Stimulated activated CD4-positive, alpha-beta T cell treated with anti-CD3 and anti-CD28 coated beads, Interleukin-15, amount 100 ng/mL, for 1 hour (primary cell): ENCODE measurements at places on chromosomes 2 and 18.

- no peak for DNase-seq
Observed at GRCh38 chr2:157476953-157477709, 33.2 kb upstream of the CYTIP start.

DNA sequence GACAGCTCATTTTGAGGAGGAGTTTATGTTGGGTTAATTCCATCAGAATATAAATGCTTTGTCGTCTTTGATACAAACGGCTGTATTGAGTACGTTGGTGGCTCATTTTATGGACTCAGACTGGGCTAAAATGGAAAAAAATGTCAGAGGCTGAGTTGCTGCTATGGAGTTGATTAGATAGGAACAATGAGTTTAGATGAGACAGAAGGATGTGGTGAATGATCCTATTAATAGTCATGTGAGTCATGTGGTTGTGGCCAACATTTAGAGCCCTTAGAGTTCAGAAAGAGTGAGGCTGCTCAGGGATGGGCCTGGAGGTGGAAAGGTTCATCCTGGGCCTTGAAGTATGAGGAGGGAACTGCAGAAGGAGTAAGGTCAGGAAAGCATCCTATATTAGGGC, 434.2 kb downstream of the MEIS1 start:
- no peak for DNase-seq

DNA sequence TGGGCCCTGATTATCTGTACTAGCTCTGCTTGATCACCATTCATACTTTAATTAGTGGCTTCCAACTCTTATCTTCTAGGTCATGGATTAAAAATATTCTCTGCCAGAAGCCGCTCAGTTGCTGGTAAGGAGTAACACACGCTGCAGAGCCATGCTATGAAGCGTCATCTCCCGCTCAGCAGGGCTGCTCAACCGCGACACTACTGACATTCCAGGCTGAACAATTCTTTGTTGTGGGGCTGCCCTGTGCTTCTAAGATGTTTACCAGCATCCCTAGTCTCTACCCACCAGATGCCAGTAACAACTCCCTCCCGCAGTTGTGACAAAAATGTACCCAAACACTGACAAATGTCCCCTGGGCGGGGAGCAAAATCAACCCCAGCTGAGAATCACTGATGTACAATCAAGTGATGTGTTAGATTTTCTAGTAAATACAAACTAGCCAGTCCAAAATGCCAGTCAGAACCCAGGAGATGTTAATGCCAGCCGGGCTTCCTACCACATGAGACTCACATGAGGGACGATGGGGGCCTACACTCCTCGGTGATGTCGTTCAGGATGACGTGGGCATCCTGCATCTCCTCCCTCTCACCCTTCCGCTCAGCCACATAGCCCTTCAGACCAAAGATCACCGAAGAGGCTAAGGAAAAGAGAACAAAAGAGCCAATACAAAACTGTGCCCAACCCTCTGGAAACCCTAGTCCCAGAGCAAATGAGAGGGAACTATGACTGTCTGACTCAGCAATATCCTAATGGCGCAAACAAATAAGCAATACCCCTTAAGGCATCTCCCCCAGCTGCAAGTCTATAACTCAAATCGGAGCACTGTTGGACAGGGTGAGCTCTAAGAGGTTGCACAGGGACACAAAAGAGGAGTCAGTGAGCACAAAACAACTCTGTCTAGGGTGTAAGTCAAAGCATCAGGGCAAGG, 15.6 kb downstream of the ILKAP start:
- no peak for DNase-seq

DNA sequence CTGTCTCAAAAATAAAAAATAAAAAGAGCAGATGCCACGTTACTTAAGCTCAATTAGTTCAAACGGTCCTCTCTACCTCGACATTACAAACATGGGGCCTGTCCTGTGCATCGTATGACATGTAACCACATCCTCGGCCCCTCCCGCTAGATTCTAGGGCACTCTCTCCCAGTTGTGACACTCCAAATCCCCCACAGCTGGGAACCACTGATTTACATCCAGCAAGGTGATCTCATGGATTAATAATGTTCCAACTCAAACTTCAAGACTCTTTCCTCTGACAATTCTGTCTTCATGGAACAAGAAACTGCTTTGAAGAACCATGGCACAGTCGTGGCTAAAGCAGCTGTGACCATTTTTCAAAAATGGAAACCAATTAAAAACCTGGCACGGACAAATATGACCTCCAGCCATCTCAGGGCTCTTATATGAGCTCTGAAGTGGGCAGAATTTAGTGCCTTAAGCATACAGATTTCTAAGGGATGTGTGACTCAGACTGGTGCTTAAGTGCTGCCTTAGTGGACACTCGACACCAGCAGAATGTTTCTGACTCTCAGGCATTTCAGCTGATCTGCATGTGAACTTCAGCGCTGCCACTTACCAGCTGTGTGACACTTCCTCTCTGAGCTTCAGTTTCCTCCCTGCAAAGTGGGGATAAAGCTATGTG, 31.7 kb upstream of the ASAP2 start:
- no peak for DNase-seq

DNA sequence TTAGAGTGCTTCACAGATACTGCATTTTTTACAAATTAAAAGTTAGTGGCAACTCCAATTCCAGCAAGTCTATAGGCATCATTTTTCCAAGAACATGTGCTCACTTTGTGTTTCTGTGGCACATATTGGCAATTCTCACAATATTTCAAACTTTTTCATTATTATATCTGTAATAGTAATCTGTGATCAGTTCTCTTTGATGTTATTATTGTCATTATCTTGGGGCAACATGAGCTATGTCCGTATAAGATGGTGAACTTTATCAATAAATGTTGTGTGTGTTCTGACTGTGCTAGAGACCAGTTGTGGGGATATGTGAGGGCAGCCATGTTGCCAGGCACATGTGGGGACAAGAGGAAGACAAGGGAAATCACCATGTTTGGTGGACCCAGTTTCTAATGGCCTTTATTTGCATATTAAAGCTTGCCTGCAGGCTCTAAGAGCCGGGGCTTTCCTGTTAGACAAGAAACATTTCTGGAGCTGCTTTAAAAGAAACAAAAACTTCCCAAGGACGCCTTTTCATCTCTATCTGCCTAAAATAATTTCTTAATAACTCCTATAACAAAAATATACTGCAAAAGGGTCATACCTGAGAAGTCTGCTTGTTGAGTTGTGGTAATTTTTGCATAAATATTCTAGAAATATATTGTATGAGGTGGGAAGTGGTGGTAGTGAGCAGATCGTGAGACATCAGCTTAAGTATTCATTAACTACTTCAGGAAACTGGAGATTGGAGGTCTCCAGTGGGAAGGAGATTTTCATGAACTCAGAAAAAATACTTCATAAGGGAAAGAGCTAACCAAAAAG, 37.2 kb downstream of the KYNU start:
- no peak for DNase-seq

DNA sequence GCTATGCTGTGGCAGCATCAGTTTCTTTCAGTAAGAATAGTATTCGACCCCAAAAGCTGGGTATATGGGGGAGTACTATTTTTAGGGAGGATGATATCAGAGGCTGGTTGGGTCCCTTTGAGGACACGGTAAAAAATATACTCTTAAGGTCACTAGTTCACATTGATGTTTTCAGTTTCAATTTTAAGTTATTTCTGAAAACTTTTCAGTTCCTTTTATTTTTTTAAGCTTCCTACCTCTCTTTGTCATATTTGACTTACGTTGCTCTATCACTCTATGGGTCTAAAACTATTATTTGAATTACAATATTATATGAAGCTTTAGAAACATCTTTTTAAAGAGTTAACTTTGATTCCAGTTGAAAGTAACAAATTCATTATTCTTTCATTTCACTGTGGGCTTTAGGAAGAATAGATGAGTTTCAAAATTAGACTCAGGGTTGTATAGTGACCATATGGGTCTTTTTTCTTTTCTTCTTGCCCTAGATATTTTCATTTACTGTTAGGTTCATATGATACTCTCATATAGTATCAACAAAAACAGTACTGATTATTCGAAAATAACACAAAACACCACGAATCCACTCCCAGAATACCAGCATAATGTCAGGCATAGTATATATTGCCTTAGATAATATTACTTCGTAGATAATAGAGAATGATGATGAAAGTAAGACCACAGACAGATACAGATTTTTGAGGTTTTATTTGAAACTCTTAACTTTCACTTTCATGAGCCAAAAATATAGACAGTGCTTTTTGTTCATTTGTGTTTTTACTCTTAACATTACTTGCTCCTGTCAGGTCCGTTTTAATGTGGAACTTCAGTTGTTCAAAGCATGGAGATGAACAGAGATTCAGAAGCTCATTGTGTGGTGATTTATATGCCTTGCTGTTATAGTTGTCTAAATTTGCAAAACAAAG, 9.8 kb downstream of the RMDN2 start:
- no peak for DNase-seq

DNA sequence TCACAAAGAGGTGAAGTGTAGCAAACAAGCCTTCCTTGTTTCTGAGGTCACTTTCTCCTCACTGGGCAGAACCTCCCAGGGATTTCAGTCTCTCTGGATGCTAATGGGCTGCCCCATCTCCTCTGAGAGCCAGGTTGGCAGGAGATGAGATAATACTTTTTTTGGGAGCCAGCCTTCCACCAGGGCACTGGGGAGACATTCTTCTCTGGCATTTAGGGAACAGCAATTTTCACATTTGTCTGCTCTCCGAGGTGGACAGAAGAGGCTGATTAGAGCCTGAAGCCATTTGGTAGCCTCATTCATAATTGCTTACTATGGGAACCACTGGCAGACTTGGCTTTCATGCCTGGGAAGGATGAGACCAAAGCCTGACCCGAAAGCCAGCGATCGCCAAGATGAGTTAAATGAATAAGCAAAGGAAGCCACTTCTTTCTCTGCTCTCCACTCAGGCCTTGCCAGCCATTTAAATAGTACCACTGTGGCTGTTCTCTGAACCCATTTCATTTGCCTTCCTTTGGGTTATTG, 70.1 kb downstream of the NRP2 start:
- DNase-seq = no peak

GRCh38 chr2:59594671-59595222, 958.7 kb downstream of the BCL11A start:
- no peak for DNase-seq

DNA sequence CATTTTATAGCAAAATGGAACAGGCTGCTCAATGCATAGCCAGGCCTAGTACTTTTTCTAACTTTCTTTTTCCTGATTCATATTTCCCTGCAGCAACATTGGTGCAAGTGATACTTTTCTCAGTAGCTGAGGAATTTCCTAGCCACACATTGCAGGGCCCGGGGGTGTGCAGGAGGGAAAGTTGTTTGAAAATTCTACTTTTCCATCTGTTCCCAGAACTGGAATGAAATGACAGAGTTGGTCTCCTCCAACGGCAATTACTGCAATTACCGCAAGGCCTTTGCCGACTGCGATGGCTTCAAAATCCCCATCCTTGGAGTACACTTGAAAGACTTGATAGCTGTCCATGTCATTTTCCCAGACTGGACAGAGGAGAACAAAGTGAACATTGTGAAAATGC, 50.5 kb downstream of the RASGRP3 start:
- no peak for DNase-seq

DNA sequence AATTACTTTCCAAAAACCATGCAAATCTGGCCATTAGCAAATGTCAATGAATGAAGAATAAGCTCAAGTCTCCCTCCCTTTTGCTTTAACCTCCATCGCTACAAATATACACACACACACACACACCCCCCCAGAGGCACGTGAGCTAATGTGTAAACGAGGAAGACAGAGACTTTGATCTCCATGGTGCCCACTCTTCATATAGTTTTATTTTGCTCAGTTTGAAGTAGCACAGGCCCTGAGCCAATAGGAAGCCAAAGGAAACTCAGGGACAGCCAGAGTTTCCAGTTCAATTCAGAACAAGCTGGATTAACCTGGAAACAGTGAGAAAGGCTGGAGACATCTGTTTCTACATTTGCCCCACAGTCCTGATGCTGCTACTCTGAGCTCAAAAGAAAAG, 248.4 kb upstream of the MEIS1 start:
- no peak for DNase-seq

GRCh38 chr18:26091047-26091630, 726 bp upstream of the SS18 start:
- DNase-seq = no peak

- no peak for DNase-seq
Observed at GRCh38 chr2:118654945-118655344, 192.5 kb downstream of the EN1 start.

DNA sequence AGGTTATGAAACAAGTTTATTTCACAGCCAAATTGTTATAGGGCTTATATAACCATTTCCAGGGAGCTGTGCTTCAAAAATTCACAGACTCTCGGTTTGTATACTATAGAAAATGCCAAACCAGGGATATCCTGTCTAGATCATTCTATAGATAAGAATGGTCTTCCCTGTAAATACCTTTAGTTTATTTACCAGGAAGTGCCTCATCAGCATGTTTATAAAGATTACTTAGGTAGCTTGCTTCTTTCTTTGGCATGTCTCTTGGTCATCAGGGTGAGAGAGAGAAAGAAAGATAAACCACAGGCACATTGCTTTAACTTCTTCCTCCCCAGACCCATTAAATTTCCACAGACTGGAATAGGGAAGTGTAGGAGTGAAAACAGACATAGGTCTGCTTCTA, 439.4 kb downstream of the SPAG16 start:
- no peak for DNase-seq

- DNase-seq = no peak
Observed at GRCh38 chr2:68505603-68506159, 38.3 kb downstream of the APLF start.

DNA sequence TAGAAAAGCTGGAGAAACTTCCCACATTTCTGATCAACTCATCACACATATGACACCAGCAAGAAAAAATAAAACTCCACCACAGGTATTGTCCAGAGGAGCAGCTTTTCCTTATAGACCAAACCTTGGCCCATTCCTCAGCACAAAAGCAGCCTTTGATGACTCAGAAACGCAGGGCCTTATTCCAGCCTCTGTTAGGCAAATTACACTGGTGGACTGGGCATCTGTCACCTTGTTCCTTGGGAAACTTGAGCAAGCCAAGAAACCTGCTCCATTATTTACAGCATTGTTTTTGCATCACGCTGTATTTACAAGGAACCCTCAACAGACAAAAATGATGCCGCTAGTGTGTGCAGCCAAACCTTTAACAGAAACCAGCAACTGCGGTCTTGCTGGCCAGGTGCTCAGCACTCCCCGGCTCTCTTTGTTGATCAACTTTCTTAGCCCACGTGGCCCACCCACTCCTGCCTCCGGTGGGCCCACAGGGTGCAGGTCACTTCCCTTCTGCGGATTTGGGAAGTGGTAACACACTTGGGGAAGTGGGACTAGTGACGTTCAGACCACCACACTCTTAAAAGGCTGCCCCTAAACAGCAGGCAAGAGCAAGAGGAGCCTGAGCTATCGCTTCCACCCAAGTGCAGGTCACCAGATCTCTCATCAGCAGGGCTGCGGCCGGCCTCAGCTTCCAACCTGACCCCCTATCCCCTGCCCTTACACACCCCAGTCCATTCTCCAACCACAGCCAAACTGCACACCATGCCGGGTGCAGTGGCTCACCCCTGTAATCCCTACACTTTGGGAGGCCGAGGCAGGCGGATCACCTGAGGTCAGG, 1.5 kb downstream of the AP1S3 start:
- DNase-seq = no peak
